ENCODE measurements at places on chromosomes 16 and 17.

- no peak for DNase-seq
Measured at GRCh38 chr17:32914181-32914580, 13.8 kb upstream of the TMEM98 start.

DNA sequence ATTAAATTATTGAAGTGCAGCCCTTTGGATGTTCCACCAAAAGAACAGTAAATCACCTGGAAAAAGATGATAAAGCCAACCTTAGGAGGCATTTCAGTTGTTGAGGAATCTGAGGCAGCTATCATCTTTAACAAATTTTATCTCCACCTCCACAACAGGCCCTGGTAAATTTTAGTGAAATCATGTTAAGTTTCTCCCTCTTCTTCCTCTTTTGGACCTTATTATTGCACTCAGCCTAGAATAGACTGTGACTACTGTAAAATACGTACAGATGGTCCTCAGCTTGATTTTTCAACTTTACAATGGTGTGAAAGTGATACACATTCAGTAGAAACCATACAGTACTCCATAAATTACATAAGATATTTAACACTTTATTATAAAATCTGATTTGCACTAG, 90.3 kb downstream of the USP32 start:
- DNase-seq: no peak

GRCh38 chr17:3009411-3009920, 53.9 kb downstream of the OR1D5 start:
- no peak for DNase-seq

DNA sequence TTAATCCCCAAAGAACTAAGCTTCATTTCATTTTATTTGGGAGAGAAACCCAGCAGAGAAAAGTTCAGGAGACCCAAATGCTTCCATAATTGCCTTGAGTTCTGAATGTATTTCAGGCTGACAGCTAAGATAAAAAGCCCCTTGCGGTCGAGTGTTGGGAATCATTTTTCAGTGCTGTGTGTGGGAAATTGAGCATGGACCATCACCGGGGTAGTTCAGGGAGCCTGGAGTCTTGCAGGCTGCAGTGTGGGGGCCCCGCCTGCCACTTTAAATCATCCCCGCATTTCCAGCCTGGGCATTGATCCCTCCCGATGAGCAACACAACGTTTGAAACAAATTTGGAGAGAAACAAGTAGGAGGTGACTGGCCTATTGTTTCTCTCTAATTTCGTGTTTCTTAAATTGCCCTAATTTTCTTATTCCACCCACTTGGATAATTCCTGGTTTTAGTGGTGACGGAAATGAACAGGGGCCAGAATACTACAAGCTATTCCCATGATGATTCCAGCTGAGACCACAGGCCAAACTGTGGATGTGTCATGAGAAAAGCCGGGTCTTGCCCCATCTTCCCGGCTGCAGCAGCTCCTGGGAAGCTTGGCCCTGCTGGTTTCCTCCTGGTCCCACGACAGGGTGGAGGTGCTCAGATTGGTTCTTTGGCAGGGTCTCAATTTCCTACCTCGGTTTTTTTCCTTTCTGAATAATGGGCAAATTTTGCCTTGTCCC, 75.1 kb downstream of the FOXL1 start:
- no peak for DNase-seq

DNA sequence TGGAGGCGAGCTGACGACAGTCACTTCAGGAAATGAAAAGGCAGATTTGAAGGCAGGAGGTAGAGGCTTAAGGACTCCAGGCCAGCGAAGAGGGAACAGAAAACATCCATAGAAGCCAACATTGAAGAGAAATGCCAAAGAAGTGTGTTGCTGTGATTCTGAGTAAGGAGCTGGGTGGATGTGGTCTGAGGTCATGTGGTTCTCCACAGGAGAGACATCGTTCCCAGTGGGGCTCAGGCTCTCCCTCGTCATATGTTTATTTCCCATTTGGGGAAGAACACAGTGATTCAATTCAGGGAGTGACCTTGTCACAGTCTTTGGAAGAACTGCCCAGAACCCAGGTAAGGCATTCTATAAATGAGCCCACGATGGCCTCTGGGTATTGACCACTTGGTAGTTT, 6.6 kb upstream of the PMP22 start:
- no peak for DNase-seq

DNA sequence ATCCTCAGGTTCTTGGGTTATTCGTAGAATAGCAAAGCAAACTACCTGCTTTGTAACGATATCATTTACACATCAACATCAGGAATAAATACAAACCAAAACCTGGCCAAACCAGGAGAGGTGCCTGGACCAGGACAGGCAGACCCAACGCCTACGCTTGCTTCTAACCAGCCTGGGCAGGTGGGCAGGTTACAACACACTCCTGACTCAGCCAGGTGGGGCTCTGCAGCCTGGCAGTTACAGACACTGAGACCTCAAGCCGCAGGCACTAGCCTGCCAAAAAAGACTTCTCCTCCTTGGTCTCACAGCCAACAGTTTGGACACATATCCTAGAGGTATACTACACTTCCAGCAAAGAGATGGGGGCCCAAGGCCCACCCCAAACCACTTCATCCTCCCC, 14.0 kb downstream of the ANKRD11 start:
- DNase-seq: no peak

- DNase-seq: no peak
Measured at GRCh38 chr17:67514998-67515397, 137.9 kb downstream of the PITPNC1 start.

GRCh38 chr16:51337662-51338061, 186.6 kb upstream of the SALL1 start:
- DNase-seq: no peak

GRCh38 chr16:84597931-84598351, 19.9 kb downstream of the COTL1 start:
- no peak for DNase-seq

- DNase-seq: no peak
Measured at GRCh38 chr16:50273382-50273690, 7.0 kb downstream of the ADCY7 start.

GRCh38 chr16:73268366-73268993, 220.6 kb upstream of the ZFHX3 start:
- no peak for DNase-seq

DNA sequence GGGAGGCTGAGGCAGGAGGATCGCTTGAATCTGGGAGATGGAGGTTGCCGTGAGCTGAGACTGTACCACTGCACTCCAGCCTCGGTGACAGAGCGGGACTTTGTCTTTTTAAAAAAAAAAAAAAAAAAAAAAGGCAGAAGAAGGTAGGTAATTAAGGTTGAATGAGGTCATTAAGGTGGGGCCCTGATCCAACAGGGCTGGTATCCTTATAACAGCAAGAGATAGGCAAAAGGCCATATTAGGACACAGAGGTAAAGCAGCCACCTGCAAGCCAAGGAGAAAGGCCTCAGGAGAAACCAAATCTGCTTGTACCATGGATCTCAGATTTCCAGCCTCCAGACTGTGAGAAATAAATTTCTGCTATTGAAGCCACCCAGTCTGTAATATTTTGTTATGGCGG, 60.3 kb downstream of the SPAG9 start:
- no peak for DNase-seq

DNA sequence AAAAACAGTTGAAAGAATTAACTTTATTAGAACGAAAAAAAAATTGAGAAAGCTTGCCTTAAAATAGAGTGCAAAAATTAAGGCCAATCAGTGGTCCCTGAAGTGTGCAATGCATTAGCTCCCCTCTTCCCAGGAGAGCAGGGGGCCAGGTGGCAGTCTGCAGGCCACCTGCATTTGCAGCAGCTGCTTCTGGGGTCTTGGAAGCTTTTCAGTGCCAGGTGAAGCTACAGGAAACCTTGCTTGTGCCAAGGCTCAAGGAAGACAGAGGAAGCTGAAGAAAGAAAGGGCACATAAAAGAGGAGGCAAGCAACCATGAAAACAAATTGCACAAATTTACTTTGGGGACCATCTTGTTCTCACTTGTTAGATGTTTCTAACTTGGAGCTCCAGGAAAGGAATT, 50.5 kb upstream of the MTMR4 start:
- DNase-seq: no peak

- no peak for DNase-seq
Measured at GRCh38 chr16:79554912-79555311, 45.6 kb downstream of the MAF start.

DNA sequence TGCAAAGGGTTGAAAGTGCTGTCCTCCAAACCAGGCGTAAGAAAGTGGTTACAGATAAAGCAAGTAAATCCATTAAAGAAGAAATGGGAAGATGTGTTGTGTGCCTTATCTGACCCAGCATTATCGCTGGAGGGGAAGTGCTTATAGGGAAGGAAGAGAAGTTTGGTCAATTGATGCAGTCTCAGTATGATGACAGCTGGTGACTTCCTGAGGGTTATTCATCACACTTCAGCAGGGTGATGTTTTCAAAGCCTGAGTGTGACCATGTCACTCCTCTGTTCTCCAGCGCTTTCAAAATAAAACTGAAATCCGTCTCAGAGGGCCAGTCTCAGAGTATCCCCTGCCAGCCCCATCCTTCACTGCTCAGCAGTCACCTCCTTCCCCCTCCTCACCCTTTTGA, 505.4 kb upstream of the RBFOX1 start:
- no peak for DNase-seq

GRCh38 chr17:19017804-19018599, 13.4 kb upstream of the FAM83G start:
- no peak for DNase-seq

DNA sequence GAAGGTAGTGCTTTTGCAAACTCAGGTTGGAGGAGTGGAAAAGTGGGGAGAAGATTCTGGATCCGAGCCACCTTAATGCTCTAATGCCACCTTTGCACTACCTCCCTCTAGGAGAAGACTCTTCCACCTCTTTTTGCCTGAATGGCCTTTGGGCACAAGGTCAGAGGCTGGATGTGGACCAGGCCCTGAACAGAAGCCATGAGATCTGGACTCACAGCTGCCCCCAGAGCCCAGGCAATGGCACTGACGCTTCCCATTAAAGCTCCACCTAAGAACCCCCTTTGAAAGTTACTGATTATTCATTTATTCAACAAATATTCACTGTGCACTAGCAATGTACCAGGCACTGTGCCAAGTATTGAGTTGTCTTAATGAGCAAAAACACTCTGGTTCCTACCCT, 3.2 kb downstream of the SHBG start:
- DNase-seq: no peak

GRCh38 chr17:79905832-79906231, 66.6 kb upstream of the CBX4 start:
- no peak for DNase-seq

- no peak for DNase-seq
Measured at GRCh38 chr16:59044616-59045015, 310.5 kb upstream of the GOT2 start.

DNA sequence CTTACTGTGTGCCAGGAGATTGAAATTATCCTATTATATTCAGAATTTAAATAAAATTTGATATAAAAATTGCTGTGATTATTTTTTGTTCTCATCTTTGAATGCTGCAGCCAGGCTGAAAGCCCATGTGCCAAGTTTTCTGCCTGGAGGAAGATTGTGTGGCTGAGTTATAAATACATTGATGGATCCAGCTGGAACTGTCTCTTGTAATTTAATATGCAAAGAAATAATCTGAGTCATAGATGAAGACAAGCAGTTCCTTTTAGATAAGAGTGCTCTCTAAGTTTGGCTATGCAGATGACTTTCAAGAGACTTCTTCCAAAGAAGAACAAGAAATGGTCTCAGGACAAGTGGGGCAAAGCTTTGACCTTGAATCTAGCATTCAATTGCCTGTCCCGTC, 871.0 kb downstream of the CDH11 start:
- DNase-seq: no peak

DNA sequence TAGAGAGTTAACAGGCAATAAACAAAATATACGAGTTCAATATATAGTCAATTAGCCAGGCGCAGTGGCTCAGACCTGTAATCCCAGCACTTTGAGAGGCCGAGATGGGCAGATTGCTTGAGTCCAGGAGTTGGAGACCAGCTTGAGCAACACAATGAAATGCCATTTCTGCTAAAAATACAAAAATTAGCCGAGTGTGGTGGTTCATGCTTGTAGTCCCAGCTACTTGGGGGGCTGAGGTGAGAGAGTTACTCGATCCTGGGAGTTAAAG, 69.8 kb upstream of the TOB1 start:
- DNase-seq: no peak

DNA sequence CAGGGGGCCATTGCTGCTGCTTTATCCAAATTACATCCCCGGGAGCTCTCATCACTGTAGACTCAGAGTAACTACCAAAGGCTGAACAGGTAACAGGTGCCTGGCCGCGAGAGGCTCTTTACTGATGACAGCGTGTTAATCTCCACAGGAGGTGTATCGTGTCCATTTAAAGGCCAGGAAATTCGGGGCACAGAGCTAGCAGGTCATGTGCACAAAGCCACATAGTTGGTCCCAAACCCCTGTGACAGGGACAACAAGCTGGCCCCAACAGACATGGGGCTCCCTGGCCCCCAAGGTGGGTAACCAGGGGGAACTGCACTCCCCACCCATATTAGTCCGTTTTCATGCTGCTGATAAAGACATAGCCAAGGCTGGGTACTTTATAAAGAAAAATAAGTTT, 55.3 kb upstream of the RBFOX3 start:
- no peak for DNase-seq

DNA sequence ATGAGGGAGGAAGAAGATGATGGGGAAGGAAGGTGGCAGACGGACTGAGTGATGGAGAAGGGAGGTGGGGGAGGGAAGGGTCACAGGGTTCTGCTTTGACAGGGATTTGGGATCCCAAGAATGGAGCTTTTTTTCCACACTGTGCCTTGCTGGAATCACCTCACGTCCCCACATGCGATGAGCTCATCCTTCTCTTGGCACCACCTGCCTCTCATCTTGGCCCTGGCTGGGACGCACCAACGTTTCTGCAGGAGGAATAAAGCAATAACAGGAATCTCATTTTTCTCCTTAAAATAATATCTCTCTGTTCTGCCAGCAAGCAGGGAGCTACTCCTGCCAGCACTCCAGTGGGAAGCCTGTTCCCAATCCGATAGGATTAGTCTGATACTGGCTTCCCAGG, 47.8 kb downstream of the MEOX1 start:
- DNase-seq: no peak

DNA sequence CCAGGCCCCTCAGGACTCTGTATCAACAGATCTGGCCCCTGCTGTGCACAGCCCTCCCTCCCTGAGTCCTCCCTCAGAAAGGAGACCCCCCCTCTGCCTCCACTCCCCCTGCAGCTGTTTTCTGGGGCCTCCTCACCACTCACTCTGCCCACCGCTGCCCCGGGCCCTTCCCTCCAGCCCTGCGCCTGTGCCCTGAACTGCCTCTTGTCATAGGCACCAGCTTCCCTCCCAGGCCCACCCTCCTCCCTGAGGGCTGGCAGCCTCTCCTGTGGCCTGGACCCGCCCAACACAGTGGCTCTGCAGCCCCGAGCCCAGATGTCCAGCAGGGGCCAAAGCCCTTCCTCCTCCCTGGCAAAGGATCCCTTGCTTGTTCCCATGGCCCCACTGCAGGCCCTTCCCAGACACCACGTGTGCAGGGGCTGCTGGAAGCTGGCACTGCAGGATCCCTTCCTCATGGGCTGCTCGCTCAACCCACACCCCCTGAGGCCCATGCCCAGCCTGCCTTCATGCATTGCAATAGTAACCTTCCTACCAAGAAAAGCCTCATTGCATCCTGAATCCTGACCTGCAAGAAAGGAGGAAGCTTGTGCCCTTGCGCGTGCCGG, 25.8 kb downstream of the GNPTG start:
- DNase-seq: no peak

- no peak for DNase-seq
Measured at GRCh38 chr17:10285896-10286295, 86.9 kb downstream of the MYH13 start.

Measured in stimulated activated CD4-positive, alpha-beta T cell treated with anti-CD3 and anti-CD28 coated beads, Interleukin-12 subunit alpha, Interleukin-12 subunit beta, amount 100 ng/mL, for 4 hours (primary cell).